ENCODE measurements at places on chromosomes 2 and 18. TPM values are rescaled to one million over a fixed set of nuclear protein-coding genes. Genes with fewer than 3 reads are reported as not detected.
A peak's percentile ranks its signal among the peaks of the same experiment; 100 is the strongest.

- no peak for DNase-seq
Observed at GRCh38 chr2:225573603-225574002, 174.1 kb downstream of the NYAP2 start.

DNA sequence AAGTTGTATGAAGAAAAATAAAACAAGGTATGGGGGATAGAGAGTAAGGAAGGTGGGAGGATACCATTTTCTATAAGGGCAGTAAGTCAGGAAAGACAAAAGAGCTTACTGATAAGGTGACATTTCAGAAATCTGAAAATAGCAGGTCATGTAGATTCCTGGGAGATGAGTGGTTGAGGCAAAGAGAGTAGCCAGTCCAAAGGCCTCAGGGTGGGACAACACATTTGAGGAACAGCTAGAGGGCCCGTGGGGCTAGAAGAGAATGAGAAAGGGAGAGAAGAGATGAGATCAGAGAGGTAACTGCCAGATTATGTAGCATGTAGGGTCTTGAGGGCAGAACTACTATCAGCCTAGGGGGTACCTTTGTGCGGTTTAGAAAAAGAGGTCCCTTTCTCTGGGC lies 2.9 kb downstream of the CLHC1 start:
- no peak for DNase-seq

GRCh38 chr2:71919708-71920107 lies 228.0 kb downstream of the CYP26B1 start:
- no peak for DNase-seq

GRCh38 chr2:156695020-156695419 lies 258.8 kb downstream of the GPD2 start:
- DNase-seq = no peak

DNA sequence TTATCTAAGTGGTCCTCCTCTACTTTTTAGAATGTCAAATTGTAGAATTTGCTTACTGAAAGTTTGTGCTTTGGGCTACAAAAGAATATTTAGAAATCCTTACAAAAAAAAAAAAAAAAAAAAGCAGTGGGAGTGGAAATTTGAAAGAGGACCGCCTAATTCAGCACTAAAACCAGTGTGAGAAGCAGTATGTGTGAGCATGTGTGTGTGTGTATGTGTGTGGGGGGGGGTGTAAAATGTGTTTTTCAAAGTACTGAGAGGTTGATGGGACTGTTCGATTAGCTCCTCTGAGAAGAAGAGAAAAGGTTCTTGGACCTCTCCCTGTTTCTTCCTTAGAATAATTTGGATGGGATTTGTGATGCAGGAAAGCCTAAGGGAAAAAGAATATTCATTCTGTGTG lies at the start of gene VIT:
TSS of gene VIT (plus strand) at position 175 of the 400 bp plus-strand sequence. CDS start 19,664 bp downstream, outside the sequence.
- no peak for DNase-seq

GRCh38 chr2:202508686-202509085 lies 126.1 kb upstream of the FAM117B start:
- no peak for DNase-seq

DNA sequence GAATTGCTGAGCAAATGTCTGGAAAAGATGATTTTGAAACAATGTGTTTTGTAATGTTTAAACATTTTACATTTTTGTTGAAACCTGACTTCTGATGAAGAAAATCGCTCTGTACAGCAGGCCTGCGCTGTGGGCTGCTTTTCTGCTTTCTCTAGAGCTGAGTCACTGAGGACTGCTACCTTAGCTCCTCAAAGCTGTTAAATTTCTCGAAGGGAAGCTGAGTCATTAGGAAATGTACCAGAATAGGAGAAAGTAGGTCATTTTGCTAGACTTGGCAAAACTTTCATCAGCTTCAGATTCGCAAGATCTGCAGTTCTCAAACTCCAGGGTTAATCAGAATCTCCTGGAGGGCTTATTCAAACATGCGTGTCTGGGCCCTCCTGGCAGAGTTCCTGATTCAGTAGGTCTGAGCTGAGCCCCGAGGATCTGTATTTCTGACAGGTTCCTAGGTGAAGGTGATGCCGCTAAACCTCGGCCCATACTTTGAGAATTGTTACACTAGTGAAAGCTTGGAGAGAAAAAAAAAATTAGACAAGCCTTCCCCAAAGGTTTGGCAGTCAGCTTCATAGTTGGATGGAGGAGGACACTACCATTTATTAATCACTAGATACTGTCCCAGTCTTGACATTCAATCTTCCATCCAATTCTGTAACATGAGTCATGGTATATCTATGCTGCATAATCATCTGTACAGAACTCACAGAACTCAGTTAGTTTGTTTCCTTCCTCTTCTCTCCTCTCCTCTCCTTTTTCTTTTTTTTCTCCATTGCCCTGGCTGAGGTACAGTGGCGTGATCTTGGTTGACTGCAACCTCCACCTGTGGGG lies 297.6 kb downstream of the PARD3B start:
- no peak for DNase-seq

- DNase-seq = no peak
Observed at GRCh38 chr2:3692375-3692774, 11.0 kb upstream of the DCDC2C start.

DNA sequence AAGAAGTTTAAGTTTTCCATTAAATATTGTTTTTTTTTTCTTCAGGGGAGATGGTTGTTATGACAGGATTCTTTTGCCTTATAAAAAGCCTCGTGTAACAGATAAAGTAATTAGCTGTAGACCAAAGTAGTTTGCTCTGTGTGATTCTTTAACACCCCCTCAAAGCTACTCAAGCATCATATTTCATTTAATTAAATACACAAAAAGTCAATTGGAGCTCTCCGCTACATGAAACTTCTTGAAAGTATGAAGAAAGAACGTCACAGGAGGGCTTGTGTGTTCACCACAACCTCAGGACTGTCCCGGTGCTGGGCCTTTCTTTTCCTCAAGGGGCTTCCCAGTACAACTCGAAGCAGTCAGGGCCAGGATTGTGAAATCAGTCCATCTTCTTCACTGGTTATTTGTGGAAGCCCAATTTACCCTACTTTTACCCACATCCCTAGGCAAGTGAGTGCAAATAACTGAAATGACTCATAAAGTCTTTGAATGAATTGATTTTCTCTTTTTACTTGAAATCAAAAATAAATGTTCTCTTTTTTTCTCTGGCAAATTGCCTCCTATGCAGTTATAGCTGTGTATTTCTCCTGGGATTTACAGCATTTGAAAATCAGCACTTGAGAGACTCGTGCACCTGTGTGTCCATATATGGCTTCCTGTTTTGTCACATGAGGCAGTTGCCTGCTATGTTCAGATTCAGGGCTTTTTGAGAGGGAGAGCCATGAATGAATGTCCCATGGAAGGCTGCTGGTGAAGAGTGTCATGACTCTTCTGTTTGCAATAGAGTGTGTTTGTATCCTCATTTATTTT lies 48.6 kb downstream of the LINC00305 start:
- DNase-seq = no peak

DNA sequence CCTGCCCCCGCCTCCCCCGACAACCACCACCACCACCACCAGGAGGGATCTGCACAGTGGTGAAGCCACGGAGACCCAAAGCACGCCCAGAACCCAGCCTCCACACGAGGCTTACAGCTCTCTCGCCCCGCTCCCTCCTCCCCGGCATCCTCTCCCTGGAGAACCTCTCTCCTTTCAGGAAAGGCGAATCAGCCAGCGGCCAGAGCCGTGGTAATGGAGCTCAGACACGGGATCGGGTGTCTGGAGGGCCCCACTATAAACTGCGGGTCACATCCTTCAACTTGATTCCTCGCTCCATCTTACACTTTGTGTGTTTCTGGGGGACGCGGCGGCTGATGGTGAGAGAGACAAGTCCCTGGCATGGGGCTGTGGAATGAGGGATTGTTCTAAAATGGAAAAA lies 271.5 kb upstream of the SIX2 start:
- no peak for DNase-seq

GRCh38 chr2:172864182-172864581 lies 128.5 kb downstream of the RAPGEF4 start:
- no peak for DNase-seq

DNA sequence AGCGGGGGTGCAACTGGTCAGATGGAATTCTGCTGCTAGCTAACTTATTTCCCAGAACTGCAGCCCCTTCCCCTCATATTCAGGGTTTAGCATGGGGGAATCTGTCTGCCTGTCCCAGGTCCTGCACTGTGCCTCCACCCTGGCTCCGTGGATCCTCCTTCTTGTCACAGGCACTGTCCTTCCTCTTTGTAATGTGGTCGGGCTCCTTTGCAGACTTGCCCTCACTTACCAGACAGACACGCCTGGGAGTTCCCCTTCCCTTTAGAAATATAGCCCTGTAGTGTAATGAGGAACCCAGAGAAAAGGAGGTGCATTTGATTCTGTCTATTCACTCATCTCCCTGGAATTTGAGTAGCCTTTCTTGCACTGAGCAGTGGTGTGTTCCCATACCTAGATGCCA lies 108.7 kb downstream of the TRIM43 start:
- DNase-seq = no peak

- peak; percentile 62 for DNase-seq
Observed at GRCh38 chr2:160306985-160307384, 106.9 kb upstream of the ITGB6 start.

DNA sequence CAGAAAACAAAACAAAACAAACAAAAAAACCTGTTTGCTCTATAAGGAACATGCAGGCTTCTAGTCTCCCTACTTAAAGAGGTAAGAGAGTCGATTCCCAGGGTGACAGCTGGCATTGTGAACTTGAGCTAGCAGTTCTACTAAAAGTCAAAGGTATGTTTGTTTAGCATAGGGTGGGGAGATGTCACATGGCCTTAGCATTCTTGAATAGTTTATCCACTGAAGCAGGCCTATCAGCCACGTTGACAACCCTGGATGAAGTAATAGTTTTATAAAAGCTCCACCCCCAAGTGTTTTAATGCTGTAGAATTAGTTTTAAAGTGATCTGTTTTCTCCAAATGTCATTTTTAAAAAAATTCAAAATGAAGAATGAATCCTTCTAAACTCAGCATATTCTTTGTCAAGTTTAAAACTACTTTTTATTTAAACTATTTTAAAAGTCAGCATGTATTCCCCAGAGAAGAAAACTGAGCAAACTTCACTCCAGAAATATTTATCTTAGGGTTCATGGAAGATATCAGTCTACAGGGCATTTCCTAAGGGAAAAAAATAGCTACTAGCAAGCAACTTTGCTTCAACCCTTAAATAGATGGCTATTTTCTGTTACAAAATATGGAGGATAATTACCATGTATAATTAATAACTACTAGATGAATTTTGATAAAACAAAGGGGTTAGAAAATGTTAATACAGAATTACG lies 1.7 kb downstream of the MYOM1 start:
- DNase-seq = no peak

GRCh38 chr2:173854840-173855239 lies 110.3 kb downstream of the SP3 start:
- no peak for DNase-seq

DNA sequence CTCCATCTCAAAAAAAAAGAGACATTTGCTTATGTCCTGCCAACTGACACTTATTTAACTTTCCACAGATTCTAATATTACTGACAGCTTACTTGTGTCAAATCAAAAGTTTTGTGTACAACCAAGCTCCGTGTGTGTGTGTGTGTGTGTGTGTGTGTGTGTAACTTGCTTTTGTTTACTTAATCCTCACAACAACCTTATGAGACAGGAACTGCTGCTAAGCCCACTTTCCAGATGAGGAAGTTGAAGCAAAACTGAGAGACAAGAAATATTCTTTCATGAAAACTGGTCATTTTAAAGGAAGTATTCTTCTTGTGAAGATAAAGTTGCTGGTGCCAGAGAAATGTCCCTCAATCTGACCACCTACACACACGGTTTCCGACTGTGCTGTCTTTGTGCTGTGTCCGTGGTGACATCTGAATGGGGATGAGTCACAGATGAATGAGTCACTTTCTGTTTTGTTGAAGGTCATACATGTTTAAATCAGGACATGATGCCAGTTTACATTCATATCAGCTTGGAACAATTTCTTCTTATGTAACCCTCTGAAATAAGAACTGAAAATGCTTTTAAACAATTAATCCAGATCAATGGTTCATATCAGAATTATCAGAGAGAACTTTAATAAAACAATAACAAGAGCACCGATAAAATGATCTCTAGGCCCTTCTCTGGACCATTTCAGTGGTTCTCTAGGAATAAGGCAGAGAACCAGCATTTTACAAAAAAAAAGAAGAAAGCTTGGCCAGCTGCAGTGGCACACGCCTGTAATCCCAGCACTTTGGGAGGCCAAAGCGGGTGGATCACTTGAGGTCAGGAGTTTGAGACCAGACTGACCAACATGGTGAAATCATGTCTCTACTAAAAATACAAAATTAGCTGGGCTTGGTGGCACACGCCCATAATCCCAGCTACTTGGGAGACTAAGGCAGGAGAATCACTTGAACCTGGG lies 95.5 kb downstream of the THNSL2 start:
- DNase-seq = no peak

DNA sequence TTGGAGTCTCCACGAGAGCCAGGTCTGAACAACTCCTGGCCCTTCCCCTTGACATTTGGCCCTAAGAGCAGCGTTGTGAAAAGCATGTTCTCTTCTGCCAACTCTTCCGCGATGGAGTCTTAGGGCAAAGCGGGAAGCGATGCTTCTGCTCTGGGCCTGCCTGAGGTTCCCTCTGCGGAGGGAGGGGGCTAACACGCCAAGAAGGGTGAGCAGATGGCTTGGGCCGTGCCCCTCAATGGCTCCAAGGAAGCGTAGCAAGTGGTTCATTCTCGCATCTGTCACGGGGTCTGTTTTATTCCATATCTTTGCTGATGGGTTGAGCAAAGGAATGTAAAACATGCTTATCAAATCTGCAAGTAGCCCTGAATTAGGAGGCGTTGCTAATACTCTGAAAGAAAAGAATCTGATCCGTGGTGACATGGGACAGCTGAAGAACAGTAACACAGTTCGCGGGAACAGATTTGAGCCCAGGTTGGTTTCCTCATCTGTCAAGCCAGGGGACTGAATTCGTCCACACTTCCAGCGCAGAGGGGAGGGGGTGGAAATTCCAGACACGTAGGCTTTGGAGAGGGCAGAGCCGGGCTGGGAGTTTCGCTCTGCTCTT lies 38.0 kb downstream of the DNMT3A start:
- no peak for DNase-seq

DNA sequence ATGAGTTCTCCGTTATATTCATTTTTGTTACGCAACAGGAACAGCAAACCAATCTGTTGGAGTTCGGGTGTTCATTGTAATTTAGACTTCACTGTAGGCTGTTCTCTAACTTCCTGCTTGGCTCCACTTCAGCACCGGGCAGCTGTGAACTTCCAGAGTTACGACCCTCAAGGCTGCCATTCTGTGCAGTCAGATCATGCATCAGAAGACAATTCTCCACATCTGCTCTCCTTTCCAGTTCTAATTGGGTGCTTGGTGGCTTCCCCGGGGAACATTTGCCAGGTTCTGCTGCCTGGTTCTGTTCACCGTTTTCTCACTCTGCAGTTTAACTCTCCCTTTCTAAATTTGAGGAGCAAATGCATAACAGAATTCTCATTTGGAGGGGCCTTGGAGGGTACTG lies 237.7 kb downstream of the NYAP2 start:
- no peak for DNase-seq

UGP2 gene
- polyA plus RNA-seq = 271 TPM

PSD4 gene
- polyA plus RNA-seq = 1.3 TPM

PMAIP1 gene
- 53.9 TPM for polyA plus RNA-seq

MDH1B gene
- 0.18 TPM for polyA plus RNA-seq

PIAS2 gene
- polyA plus RNA-seq = 27.9 TPM

VAMP8 gene
- 12.8 TPM for polyA plus RNA-seq

MAP4K4 gene
- 126 TPM for polyA plus RNA-seq

DOK6 gene
- polyA plus RNA-seq = 3.5 TPM

CDH19 gene
- polyA plus RNA-seq = 1.3 TPM

All from forelimb muscle (tissue), 1 donor.